Anterior cingulate cortex (tissue), 58 donors: ENCODE measurements at places on chromosomes 4 and X.

- DNase-seq = no peak
Observed at GRCh38 chrX:19086102-19086772, 36.0 kb downstream of the ADGRG2 start.

- no peak for DNase-seq
Observed at GRCh38 chr4:14431155-14432134, 570.8 kb upstream of the CPEB2 start.

GRCh38 chrX:42602566-42602965 lies 175.4 kb downstream of the PPP1R2C start:
- no peak for DNase-seq

DNA sequence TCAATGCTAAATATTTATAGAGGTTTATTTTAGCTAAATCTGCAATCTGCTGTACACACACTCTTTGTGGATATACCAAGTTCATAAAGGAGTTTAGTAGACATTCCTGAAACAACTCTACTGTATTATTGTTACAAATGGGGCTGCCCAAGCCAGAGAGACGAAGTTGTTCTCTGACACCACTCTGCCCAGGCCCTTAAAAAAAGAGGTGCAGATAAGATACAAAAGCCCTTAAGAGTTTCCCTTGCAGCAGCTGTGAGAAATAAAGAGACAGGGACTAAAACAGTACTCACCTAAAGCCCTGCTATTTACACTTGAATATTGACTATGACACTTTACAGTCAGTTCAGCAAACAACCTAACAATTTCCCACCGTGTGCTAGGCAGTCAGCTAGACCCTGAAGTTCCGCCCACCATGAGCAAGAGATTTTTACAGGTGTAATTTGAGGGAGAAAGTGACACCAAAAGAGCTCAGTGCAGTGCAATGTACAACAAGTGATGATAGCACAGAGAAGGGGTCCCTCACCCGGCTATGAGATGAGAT lies 191.7 kb downstream of the PRDM5 start:
- DNase-seq = no peak

GRCh38 chrX:78931814-78932213 lies 13.4 kb upstream of the P2RY10 start:
- no peak for DNase-seq

- DNase-seq = no peak
Observed at GRCh38 chr4:88381123-88381522, 2.5 kb downstream of the HERC6 start.

GRCh38 chr4:85790582-85790981 lies 315.6 kb downstream of the ARHGAP24 start:
- DNase-seq = no peak
